ENCODE measurements at places on chromosomes 4 and X.

DNA sequence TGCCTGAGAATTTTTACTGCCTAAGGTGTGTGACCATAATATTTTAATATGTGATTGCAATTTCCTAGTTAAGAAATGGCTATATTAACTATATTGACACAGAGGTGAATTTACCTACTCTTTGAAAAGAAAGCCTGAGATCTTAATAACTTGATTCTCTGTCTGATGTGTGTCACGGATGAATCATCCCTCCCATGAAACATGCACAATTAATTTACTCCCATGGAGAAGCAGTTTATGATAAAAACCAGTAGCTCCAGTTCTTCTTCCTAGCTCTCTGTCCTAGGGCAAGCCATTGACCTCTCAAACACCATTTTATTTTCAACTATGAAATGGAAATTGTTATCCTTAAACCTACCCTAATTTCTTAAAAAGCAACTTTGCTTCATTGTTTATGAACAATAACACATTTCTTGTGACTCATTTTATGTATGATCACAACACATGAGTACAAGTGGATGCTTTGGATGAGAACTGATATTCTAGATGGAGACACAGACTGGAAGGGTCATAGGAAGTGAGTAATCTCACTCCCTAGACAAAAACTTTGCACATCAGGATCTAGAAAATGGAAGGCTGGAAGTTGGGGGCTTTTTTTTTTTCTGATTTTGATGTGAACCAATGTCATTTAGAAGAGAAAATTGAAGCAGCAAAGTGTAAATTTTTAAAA lies 438.3 kb downstream of the GPAT3 start:
- no peak overlapping the region for H3K4me3 ChIP-seq
- no peaks in the 10 kb centered on the region for H3K4me1 ChIP-seq
- H3K27me3 ChIP-seq: no peaks in the 10 kb centered on the region
- no peak for DNase-seq
- H3K36me3 ChIP-seq: no peaks in the 10 kb centered on the region

DNA sequence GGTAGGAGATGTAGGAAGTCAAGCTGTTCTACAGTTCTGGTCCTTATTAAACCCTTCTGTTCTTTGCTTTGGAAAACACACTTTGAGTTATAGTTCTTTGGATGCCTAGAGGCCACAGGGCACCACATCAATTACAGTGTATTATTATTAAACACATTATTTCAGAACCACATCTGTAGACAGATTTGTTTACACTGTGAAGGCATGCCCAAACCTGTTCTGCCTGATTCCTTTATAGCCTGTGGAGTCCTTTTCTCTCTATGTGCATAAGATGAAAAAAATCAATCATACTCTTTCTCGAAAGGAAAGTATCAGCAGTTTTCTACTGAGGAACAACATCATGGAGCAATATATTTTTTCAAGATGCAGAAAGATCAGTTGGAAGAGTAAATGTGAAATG lies 371.3 kb upstream of the INTU start:
- no peaks in the 10 kb centered on the region for H3K27me3 ChIP-seq
- no peak for DNase-seq
- no peak overlapping the region for H3K27ac ChIP-seq
- no peaks in the 10 kb centered on the region for H3K4me1 ChIP-seq
- H3K36me3 ChIP-seq: no peaks in the 10 kb centered on the region

- H3K4me1 ChIP-seq: no peaks in the 10 kb centered on the region
- no peaks in the 10 kb centered on the region for H3K27me3 ChIP-seq
- no peaks in the 10 kb centered on the region for H3K36me3 ChIP-seq
- H3K27ac ChIP-seq: peak overlapping the region; percentile 21
- DNase-seq: no peak
Observed at GRCh38 chr4:184896868-184897715, 71.3 kb upstream of the ACSL1 start.

DNA sequence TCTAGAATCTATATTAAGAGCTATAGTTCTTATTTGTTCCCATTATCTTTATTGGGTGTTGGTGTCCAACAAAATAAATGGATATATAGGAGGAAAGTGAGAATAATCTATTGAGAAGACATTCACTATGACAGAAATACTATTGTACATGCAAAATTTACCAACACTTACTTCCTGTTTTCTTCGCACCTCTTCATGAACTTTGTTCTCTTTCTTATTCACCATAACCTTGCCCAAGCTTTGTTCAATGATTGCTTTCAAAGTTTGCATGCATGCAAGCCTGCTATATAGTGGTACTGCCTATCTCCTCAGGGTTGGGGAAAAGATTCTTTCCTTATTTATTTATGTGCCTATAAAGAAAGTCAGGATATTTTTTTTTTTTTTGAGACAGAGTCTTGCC lies 176.4 kb upstream of the JADE1 start:
- no peak overlapping the region for H3K27ac ChIP-seq
- DNase-seq: no peak
- no peaks in the 10 kb centered on the region for H3K27me3 ChIP-seq
- H3K4me3 ChIP-seq: no peak overlapping the region
- H3K36me3 ChIP-seq: no peaks in the 10 kb centered on the region
- H3K4me1 ChIP-seq: peaks cover 13% of the 10 kb centered on the region

GRCh38 chr4:169987327-169988228 lies 38.6 kb downstream of the MFAP3L start:
- no peaks in the 10 kb centered on the region for H3K4me1 ChIP-seq
- H3K4me3 ChIP-seq: no peak overlapping the region

DNA sequence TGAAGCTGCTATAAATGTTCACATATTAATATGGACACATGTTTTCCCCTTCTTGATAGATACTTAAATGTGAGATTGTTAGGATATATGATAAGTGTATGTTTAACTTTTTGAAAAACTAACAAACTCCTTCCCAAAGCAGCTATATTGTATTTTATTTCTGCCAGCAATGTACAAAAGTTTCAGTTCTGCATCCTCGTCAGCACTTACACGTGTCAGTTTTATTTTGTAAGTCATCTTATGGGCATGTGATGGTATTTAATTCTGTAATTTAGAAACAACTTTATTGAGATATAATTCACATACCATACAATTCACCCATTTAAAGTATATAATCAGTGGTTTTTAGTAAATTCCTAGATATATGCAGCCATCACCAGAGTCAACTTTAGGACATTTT lies 31.6 kb downstream of the RAPGEF2 start:
- no peak overlapping the region for H3K27ac ChIP-seq
- no peak for DNase-seq
- no peak overlapping the region for H3K4me3 ChIP-seq
- no peaks in the 10 kb centered on the region for H3K36me3 ChIP-seq
- H3K4me1 ChIP-seq: no peaks in the 10 kb centered on the region

Data from right atrium auricular region (tissue), 2 donors.